ENCODE measurements at places on chromosomes 4 and X. TPM values are rescaled to one million over a fixed set of nuclear protein-coding genes. Genes with fewer than 3 reads are reported as not detected.

- H3K4me1 ChIP-seq = no peaks in the 10 kb centered on the region
- DNase-seq = no peak
- no peaks in the 10 kb centered on the region for H3K36me3 ChIP-seq
- no peaks in the 10 kb centered on the region for H3K27me3 ChIP-seq
Measured at GRCh38 chrX:7580127-7580526, 262.8 kb upstream of the VCX start.

DNA sequence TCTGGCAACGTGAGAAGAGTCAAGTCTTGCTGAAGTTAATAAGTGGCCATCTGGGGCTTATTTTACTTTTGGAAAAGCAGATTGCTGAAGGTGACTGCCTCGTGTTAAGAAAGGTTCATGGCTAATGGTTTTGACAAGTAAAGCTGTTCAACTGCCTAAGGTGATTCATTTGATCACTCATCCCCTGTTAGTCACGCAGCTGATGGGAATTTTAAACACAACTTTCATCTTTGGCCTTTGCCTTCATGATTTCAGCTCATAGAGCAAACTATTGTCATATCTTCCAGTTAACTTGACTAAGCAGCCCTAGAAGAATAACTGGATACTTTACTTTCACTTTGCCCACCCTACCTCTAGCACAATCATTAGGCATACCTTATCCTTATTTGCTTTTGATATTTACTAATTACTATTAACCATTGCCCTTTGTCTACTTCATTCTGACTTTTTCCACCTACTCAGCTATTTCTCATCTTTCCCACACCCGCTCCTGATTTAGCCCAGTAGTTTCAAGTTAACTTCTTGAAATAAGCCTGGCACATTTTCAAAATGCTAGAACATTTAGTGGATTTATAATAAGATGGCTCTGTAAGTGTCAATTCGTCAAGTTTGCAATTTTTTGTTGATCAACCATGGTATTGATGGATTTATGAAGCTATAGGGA, 170.6 kb upstream of the S100G start:
- H3K27me3 ChIP-seq = no peaks in the 10 kb centered on the region
- no peaks in the 10 kb centered on the region for H3K36me3 ChIP-seq
- H3K4me1 ChIP-seq = peaks cover 19% of the 10 kb centered on the region
- no peak overlapping the region for H3K4me3 ChIP-seq

DNA sequence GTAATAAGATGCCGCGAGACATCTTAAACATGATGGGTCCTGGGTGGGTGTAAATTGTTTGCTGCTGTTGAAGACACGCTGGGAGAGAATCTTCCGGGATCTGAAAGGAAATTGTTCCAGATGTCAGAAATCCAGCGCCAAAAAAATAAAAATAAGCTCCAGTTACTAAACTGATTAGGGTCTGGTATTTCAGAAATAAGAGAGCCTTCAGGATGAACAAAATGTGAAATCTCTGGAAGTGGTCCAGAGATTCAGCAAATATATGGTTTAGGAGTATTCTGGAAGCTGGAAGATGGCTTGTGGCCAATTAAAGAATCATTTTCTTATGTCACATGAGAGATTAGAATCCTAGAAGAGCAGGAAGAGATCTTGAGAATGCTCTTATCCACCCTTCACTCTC, 75.8 kb upstream of the NHS start:
- H3K4me3 ChIP-seq = no peak overlapping the region
- H3K4me1 ChIP-seq = no peaks in the 10 kb centered on the region
- H3K36me3 ChIP-seq = no peaks in the 10 kb centered on the region
- no peak overlapping the region for H3K27ac ChIP-seq
- no peak for DNase-seq

The LRAT gene
- not detected for total RNA-seq

The HCCS gene
- 22.6 TPM for total RNA-seq

All from SJSA1 (cell line).